ENCODE measurements at places on chromosomes 2 and 18.
A peak's percentile ranks its signal among the peaks of the same experiment; 100 is the strongest.

- no peak for DNase-seq
Observed at GRCh38 chr2:122754561-122754960, 999.1 kb downstream of the TSN start.

DNA sequence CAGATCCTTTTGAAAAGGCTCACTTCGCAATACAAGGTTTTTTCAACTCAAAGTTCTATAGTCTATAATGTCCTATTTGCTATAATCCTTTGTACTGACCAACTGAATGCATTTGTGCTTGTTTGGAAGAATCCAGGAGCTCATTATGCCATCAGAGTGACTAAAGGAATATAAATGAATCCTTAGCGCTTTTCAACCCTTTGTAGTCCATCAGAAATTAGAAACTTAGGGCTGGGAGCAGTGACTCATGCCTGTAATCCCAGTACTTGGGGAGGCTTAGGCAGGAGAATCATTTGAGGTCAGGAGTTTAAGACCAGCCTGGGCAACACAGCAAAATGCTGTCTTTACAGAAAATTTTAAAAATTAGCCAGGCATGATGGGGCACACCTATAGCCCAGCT, 330.2 kb upstream of the CHAC2 start:
- no peak for DNase-seq

DNA sequence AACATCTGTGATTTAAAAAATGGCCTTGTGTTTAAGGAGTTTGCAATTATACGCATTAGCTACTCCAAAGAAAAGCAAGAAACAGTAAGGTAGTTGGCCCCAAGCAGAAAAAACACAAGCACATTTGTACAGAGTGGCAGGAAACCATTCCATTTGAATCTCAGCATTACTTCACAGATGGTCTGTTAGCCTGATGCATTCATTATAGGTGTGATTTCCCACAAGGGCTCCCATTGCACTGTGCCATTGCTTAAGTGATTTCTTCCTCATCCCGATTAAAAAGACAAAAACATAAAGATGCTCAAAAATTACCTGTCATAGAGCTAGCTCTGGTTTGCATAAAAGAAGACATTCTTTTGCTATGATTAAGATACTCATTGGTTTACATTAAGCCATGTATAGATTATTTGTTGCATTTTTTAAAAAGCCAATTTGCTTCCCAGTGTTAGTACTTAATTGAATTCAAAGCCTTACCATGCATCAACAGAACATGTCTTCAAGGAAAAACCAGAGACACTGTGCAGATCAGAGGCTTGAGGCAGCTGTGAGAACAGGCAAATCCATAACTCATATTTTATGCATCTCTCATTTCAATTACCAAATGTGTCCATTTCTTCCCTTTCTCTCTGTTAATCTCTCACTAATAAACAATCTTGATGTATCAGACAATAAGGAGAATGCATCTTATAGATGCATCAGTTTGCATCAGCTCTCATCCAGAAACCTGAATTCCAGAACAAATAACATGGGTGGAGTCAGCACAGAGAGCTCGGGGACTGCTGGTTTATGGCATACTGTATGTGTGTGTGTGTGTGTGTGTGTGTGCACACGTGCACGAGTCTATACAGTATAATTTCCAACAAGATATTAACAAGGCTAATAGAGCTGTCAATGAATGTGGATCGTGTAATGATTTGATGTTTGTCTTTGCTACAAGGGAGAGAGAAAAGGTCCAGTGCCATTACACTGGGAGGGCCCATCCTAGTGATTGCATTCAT, 558.6 kb upstream of the HS6ST1 start:
- no peak for DNase-seq

GRCh38 chr2:172702451-172702850, 33.2 kb upstream of the RAPGEF4 start:
- no peak for DNase-seq

DNA sequence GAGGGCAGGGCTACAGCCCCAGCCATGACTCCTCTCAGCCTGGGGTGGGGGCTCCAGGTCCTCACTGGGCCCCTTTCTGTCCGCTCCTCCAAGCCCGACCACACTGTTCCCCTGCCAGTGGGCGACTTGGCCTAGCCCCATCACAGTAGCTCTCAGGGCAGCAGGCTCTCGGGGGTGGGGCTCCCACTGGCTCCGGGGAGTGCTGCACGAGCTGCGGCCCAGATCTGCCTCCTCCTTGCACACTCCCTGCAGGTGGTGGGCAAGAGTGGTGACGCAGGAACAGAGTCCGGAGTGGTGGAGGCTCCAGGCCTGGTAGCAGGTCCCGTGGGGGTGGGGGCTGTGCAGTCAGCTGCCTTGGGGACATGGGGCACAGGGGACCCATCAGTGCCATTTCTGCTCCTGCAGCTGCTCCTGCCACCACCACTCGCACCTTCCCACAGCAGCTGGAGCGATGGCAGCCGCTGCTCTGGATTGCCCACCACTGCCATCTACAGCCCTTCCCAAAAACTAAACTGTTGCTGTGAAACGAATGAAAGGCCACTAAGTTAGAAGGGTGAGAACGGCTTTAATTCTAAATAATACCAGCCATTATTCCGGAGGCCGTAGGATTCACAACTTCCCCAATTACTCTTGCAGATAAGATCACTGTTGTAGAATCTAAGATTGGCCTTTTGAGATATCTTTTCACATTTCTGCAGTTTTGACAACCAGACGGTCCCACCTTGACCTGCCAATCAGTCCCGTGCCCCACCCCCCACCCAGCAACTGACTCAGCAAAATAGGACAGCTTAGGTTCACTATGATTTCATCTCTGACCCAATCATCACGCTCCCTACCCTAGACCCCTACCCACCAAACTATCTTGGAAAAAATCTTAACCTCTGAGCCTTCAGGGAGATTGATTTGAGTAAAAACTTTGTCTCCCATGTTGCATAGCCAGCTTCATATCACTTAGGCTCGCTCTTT, 530.2 kb downstream of the DCC start:
- DNase-seq = peak; percentile 62

DNA sequence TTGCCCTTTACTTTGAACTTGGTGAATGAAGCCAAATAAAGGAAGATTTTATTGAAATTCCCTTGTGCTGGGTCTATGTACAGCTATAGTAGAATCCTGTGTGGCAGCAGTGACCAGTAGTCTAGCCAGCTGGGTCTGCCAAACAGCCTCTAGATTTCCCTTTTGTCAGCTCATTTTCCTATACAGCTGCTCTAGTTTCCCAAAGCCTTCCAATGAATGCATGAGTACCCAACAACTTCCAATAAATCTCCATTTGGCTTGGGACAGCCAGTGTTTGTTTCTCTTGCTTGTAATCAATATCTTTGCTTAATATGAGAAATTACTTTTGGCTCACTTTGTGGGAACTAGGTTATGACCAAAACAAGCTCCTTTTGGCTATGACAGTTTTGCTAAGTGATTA, 43.6 kb downstream of the SCN9A start:
- no peak for DNase-seq

- peak; percentile 70 for DNase-seq
Observed at GRCh38 chr2:37472959-37473358, 128.5 kb downstream of the QPCT start.

GRCh38 chr2:128651000-128651399, 332.3 kb upstream of the HS6ST1 start:
- DNase-seq = no peak

DNA sequence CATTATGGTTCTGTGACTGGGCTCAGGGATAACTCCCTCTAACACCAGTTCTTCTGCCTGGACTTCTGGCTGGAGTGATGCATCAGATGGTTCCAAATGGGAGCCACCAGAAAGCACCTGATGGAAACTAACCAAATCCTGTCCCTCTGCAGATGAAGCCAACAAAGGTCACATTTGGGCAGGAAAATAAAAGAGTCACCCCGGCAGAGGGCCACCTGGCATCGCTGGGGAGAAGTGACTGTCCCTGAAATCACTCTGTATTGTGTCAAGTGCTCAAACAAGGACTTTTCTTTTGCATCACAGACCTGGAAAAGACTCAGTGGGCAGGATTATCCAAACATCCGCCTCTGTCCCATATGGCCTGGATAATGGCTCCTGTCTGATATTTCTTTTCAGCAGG, 47.5 kb downstream of the DNER start:
- no peak for DNase-seq
